ENCODE measurements at places on chromosomes 4 and X.

DNA sequence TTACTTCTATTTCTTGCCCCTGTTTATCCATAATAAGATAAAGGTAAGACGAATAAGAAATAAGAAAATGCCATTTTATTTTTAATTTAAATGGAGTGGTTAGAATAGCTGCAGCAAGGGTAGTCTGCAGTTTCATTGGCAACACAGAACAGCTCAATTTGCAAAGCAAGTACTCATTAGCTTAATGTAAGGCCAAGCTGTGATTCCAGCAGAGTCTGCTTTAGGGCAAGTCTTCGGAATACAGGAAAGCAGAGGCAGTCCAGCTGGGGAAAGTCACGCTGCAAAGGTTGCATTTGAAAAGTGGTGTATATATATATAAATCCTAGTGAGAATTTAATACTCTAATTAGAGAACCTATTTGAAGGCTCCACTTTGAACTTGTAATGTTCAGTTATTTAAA, 59.0 kb downstream of the ANXA10 start:
- no peak for DNase-seq

DNA sequence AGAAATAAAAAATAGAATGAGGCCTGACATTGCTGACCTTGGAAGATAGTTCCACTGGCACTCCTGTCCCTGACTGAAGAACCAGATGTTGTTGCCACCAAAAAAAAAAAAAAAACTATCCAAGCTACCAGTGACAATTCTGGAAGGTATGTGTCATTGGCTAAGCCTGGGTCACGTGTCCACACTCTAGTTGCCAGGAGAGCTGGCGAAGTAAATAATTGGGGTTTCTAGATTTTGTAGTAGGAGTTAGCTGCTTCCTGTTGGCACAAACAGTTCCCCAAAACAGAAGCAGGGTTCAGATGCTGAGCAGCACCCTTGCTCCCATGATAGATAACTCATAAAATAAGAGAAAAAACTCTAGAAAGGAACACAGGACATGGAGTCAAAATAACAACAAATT, 20.5 kb downstream of the MND1 start:
- DNase-seq: no peak

GRCh38 chrX:124362761-124363160, 16.4 kb downstream of the SH2D1A start:
- DNase-seq: no peak

- no peak for DNase-seq
Measured at GRCh38 chr4:112593438-112594133, 43.1 kb downstream of the ZGRF1 start.

DNA sequence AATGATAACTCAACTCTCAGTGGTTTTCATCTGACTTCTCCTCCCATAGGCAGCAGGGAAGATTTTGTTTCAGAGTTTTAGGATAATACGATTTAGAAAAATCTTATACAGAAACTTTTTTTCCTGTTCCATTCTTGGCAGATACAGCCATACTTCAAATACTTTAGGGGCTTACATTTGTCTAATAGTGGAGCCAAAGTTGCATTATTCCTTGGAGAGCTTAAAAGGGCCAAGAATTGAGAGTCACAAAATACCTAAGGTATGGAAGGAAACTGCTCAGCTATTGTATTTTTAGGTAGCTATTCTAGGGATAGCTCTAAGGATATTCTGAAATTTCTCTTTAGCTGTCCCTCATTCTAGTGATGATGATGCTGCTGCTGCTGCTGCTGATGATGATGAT, 132.9 kb upstream of the PTCHD1 start:
- no peak for DNase-seq

DNA sequence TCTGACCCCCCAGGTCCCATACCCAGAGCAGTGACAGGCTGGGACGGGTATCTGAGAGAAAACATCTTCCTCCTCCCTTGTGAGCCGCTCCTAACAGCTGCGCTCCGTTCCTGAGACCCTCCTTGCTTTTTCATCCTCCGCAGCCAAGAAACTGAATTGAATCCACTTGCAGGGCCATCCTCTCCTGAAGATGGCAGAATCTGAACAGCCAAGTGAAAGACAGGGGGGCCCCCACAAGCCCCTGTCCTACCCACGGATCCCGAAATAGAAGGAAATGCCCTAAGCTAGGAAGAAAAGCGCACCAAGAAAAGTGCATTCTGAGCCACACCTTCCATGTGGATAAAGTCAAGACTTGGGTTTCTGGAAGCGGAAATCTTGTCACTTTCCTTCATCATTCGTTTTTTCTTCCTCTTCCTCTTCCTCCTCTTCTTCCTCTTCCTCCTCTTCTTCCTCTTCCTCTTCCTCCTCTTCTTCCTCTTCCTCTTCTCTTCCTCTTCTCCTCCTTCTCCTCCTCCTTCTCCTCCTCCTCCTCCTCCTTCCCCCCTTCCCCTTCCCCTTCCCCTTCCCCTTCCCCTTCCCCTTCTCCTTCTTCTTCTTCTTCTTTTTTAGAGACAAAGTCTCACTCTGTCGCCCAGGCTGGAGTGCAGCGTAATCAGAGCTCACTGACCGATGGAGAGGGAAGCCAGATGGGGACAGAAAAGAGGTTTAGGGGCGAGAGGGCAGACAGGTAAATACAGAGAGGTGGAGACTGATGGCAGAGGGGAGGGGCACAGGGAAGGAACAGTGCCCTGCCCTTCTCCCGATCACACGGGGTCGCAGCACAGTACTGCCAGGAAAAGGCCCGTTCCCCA, 86.0 kb upstream of the WWC2 start:
- no peak for DNase-seq

- DNase-seq: peak; percentile 15
Measured at GRCh38 chr4:88457307-88458103, 586 bp downstream of the HERC5 start.

DNA sequence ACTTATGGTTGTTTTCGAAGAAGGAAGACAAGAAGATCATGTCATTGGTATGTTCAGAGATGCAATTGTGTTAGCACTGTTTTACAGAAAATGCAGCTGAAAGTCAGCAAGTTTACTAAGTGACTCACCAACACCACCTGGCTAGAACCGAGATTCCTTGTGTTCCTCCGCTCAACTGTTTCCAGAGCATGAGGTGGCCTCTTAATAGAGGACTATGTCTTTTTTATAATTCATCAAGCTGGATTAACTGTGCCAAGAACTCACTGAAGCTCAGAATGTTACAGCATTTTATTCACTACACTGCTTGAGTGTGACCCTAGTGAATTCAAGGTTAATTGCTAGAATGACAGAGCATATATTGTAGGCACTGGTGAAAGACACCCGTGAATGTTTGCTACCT, 1573.5 kb upstream of the TENM3 start:
- no peak for DNase-seq

DNA sequence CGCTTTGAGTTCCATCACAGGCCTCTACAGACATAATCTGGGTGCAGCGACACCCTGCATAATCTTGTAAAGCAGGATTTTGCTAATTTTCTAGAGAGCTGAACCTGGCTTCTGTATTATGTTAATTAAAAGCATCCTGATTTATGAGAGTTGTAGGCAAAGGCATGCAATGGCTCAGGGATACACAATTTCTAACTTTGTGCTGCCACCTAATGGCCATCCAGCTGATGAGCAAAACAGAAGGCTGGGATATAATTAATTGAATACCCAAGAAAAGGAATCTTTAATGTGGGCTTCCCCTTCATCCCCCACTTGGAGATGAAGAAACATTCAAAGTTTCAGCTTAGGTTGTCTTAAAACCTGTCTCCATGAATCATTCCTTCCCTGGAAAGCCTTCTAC, 78.1 kb downstream of the BMP15 start:
- no peak for DNase-seq

DNA sequence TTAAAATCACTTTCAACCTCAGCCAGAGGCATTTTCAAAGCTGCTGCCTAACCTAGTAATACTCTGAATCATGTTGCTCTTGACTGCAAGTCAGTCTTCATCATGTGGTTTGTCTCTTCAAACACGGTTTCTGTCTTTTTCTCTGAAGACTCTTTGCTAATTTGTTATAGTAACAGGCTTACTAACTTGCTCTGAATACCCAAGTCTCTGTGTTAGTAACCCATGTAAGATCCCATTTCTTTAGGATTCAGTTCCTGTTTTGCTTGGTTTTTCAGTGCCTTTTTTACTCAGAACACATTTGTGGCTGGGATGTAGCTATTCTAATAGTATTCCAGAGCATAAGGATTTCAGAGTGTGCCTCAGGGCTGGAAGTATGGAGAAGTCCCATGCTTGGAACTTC, 1450.6 kb upstream of the IGFBP7 start:
- no peak for DNase-seq

DNA sequence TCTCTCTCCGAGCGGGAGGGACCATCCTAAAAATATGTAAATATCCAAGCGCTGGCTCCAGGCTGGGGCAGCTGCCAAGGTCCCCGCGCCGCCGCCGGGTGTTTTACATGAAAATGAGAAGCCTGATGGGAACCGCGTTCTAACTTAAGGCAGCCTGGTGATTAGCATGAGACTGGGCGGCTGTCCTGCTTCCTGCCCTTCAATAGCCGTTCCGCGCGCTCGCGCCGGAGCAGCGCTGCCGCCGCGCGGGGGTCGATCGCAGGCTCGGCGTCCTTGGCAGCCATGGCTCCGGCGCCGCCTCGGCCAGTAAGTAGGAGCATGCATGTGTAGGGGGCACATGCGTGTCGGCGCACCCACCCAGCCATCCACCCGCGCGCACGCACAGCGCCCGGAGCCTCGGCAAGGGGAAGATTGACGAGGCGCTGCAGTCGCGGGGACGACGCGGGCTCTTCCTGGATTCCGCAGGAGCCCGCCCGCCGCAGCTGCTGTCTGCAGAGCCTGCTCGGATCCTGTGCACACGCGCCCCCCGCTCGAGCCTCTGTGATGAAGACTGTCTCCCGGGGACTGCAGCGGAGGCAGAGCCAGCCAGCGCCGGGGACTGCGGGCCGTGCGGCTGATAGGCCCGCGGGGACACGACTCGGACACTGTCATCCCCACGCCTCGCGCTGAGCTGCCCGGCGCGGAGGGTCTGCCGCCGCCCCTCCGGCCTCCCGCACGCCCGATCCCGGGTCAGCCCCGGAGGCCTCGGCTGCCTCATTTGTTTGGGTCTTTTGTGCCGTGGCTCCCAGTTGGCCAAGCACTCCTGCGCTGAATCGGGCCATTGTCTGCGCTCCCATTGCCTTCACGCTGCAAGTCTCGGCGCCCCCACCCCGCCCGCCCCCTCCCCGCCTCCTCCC, 734 bp downstream of the STOX2 start:
- peak; percentile 2 for DNase-seq

DNA sequence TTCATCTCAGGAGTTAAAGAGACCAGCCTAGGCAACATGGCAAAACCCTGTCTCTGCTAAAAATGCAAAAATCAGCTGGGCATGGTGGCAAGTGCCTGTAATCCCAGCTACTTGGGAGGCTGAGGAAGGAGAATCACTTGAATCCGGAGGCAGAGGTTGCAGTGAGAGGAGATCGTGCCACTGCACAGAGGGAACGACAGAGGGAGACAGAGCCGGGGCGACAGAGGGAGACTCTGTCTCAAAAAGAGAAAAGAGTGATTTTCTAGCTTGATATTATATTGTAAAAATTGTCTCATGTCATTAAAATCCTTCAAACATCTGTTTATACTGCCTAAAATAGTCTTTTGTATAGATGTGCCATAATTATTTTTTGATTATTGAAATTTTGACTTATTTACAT, 225.4 kb upstream of the AGA start:
- DNase-seq: no peak

GRCh38 chr4:2848449-2848848, 4.8 kb downstream of the ADD1 start:
- no peak for DNase-seq

GRCh38 chrX:151962034-151962433, 12.4 kb downstream of the GABRE start:
- DNase-seq: no peak

GRCh38 chr4:150457802-150458201, 124.1 kb upstream of the MAB21L2 start:
- no peak for DNase-seq

DNA sequence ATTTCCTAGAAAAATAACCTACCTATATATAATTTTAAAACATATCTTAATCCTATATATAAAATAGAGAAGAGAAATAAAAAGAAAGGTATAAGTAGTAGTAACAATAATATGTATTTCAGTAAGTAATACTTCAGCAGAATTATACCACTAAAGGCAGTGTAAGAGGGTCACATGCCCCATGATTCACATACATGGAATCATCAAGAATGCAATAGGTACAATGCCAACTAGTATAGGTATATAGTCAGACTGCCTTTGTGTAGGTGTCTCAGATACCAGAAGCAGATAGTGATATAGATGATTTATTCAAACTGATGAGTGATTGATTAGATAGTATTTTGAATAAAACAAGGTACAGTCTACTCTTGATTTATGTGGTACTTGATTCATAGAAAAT, 9.4 kb downstream of the AIMP1 start:
- DNase-seq: no peak

- no peak for DNase-seq
Measured at GRCh38 chr4:90226734-90227133, 99.5 kb downstream of the CCSER1 start.

DNA sequence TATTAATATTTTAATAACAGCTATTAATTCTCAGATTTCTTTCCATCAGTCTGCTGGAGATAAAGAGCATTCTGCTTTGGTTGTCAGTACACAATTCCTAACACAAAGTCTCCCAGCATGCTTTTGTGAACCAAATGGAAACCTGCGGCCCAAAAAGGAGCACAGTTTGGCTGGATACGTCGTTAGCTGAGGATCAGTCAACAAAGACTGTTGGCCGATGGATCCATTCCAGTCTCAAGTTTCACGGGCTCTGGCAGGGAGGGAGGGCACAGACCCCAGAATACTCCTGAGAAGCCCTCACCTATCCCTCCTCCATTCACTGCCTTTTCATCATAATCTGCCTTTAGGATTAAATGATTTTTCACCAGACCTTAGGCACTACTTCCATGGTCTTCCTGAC, 26.3 kb upstream of the PRSS48 start:
- no peak for DNase-seq

- DNase-seq: no peak
Measured at GRCh38 chrX:55908661-55909212, 191.2 kb downstream of the RRAGB start.

GRCh38 chrX:86148594-86148993, 343 bp downstream of the DACH2 start:
- DNase-seq: peak; percentile 57

DNA sequence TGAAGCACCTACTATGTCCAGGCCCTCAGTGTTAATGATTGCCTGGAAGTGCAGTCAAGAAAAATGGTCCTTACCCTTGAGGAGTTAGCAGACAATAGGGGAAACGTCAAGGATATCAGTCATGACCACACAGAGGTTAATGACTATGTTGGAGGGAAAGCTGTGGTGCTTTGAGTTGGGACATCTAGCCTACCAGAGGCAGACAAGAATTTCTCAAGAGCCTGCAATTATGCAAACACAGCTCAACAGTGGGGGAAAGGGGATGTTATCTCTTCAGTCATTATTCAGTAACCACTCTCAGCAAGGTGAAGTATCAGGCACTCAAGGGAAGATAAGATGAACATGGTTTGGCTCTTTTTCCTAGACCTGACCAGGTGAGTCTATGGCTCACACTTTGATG, 7.0 kb upstream of the FGFBP1 start:
- no peak for DNase-seq

DNA sequence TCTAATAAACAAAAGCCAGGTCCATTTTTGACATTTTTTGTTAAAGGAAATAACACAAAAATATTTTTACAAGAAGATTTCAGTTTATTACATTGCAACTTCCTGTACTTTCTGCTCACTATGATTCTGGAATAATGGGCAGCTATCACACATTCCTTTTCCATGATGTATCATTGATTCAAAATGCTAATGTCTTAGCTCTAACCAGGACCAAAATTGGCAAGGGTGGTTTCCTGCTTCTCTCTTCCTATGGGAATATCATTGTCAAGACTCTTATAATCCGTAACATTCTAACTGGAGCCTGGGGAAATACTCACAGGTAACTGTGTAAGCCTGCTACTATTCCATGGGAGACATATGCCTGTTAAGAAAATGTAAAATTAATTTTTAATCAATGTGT, 218.6 kb downstream of the DCAF12L2 start:
- no peak for DNase-seq
